ENCODE measurements at places on chromosomes 3 and 15.

DNA sequence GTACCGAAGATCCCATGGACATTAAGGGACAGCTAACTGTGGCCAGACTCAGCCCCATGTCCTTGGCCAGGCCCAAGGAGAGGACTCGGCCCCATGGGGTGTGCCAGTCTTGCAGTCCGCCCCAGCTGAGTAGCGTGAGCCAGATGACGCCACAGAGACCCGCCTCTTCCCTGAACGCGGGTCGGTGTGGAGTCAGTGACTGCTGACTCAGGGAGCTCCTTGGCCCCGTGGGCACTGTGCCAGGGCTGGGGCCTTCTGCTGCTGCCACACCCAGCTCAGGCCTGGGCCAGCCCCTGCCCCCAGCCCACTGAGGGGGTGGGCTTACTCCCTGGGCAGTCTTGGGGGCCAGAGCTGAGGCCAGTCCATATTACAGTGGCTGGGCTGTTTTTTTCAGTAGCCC, 52.8 kb downstream of the PLXNA1 start:
- DNase-seq: no peak

- DNase-seq: no peak
These were observed 30.9 kb downstream of the KAT2B start for GRCh38 chr3:20071175-20071574.

GRCh38 chr3:127551178-127551577, 39.4 kb downstream of the TPRA1 start:
- DNase-seq: no peak

GRCh38 chr3:153221748-153222162, 59.7 kb downstream of the RAP2B start:
- peak; percentile 35 for DNase-seq

DNA sequence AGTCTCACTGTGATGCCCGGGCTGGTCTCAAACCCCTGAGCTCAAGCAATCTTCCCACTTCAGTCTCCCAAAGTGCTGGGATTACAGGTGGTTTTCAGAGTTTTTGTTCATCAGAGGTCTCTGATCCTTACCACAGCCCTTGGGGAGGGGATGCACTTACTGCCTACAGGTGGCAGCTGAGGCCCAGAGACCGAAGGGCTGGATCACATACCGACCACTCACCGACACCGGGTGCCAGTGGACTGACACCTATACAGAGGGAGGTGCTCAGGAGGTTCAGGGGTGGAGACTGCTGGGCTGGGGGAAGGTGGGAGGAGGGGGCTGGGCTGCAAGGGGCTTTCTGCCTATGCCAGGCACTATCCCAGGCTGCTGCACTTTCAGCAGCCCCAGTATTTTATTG, 19.5 kb downstream of the DUSP7 start:
- DNase-seq: no peak

DNA sequence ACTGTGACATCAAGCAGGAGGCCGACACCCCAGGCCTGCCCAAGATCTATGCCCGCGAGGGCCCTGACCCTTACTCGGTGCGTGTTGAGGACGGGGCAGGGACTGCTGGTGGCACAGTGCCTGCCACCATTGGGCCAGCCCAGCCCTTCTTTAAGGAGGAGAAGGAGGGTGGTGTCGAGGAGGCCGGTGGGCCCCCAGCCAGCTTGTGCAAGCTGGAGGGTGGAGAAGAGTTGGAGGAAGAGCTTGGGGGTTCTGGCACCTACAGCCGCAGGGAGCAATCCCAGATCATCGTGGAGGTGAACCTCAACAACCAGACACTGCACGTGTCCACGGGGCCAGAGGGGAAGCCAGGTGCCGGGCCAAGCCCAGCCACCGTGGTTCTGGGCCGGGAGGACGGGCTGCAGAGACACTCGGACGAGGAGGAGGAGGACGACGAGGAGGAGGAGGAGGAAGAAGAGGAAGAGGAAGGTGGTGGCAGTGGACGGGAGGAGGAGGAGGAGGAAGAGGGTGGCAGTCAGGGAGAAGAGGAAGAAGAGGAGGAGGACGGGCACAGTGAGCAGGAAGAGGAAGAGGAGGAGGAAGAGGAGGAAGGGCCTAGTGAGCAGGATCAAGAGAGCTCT, 5.4 kb downstream of the ZBTB47 start:
- DNase-seq: no peak

DNA sequence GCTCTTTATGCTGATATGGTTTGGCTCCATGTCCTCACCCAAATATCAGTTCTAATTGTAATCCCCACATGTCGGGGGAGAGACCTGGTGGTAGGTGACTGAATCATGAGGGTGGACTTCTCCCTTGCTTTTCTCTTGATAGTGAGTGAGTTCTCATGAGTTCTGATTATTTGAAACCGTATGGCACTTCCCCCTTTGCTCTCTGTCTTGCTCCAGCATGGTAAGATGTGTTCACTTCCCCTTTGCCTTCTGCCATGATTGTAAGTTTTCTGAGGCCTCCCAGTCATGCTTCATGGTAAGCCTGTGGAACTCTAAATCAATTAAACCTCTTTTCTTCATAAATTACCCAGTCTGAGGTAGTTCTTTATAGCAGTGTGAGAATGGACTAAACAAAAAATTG, 107.6 kb downstream of the IMPG2 start:
- no peak for DNase-seq
